ENCODE measurements at places on chromosomes 5 and 9. TPM values are rescaled to one million over a fixed set of nuclear protein-coding genes. Genes with fewer than 3 reads are reported as not detected.

LVRN gene
- total RNA-seq: 4.7 TPM

ST8SIA4 gene
- total RNA-seq: 1.6 TPM

AGXT2 gene
- total RNA-seq: not detected

QRFP gene
- total RNA-seq: not detected

C1QTNF2 gene
- total RNA-seq: 2.6 TPM

MAST4 gene
- 39.7 TPM for total RNA-seq

MEIKIN gene
- total RNA-seq: not detected

FOXD4L6 gene
- not detected for total RNA-seq

NEUROG1 gene
- not detected for total RNA-seq

KIF12 gene
- not detected for total RNA-seq

DHX29 gene
- total RNA-seq: 34.9 TPM

IL17B gene
- total RNA-seq: 2.5 TPM

MZB1 gene
- not detected for total RNA-seq

LURAP1L gene
- total RNA-seq: 28.8 TPM

WNT8A gene
- not detected for total RNA-seq

FRRS1L gene
- 2.5 TPM for total RNA-seq

FGF10 gene
- total RNA-seq: 10.4 TPM

SPINK9 gene
- total RNA-seq: not detected

MATR3 gene
- total RNA-seq: 234 TPM

SMIM3 gene
- total RNA-seq: 42.6 TPM

SH3RF2 gene
- 2.1 TPM for total RNA-seq

ZER1 gene
- 56.5 TPM for total RNA-seq

TICAM2 gene
- 1.2 TPM for total RNA-seq

HRH2 gene
- total RNA-seq: 1.9 TPM

MSMP gene
- 1.3 TPM for total RNA-seq

MPDZ gene
- total RNA-seq: 105 TPM

SLU7 gene
- total RNA-seq: 75.6 TPM

NFIB gene
- 38.1 TPM for total RNA-seq

MYMK gene
- total RNA-seq: not detected

HSDL2 gene
- total RNA-seq: 73.1 TPM

ROPN1L gene
- 1.7 TPM for total RNA-seq

EGFLAM gene
- total RNA-seq: 13.6 TPM

ST6GALNAC4 gene
- 44.8 TPM for total RNA-seq

ZBTB34 gene
- total RNA-seq: 12.7 TPM

SPATA31C1 gene
- not detected for total RNA-seq

C7 gene
- total RNA-seq: 713 TPM

TEX10 gene
- total RNA-seq: 11.8 TPM

TMEM252 gene
- not detected for total RNA-seq

ROR2 gene
- 49.2 TPM for total RNA-seq

PTPN3 gene
- 2.0 TPM for total RNA-seq

SPATA9 gene
- not detected for total RNA-seq

NR5A1 gene
- not detected for total RNA-seq

EQTN gene
- not detected for total RNA-seq

CYLC2 gene
- not detected for total RNA-seq

FBXL7 gene
- total RNA-seq: 27.4 TPM

CD180 gene
- total RNA-seq: 1.8 TPM

RC3H2 gene
- 58.1 TPM for total RNA-seq
